Uterus (tissue), 4 donors: ENCODE measurements at places on chromosomes 13 and 19. TPM values are rescaled to one million over a fixed set of nuclear protein-coding genes. Genes with fewer than 3 reads are reported as not detected.

DNA sequence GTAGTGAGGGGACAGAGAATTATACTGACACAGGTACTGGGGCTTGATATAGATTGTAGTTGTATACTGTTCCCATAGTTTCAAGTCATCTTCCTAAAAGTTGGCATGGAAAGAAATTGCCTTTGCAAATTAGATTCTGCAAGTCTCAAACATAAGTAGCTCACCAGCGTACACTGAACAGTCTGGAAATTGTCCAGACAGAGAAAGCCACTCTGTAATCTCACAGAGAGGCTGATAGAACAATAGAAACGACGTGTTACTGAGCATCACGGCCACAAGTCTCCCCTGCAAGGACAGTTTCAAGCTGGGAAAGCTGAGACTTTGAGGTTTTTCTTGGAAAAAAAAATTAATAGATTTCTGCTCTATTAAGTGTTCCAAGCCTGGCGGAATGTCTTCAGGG lies 228.6 kb downstream of the DNAJC15 start:
- DNase-seq, result no peak

GRCh38 chr13:49400755-49401659 lies 42.9 kb downstream of the CAB39L start:
- DNase-seq, result peak; percentile 21

MCF2L gene
- 103 TPM for total RNA-seq

AMER2 gene
- not detected for total RNA-seq

DNA sequence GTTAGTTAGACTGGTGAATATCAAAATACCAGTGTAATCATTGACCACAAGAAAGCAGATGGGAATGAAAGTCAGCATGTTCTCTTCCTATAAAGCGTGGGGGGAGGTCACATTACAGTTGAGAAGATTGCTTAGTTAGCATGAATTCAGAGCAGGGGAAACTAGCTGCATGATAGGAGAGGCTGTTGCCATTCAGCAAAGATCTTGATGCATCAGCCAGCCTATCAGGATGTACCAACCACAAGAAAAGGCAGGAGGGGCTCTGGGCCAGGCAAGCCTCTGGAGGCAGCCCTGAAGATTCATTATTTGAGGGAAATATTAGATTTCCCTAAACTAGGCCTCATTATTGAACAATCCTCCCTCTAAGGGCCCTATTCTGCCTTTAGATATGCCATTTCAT lies 5.0 kb upstream of the MTMR6 start:
- DNase-seq, result no peak

DNA sequence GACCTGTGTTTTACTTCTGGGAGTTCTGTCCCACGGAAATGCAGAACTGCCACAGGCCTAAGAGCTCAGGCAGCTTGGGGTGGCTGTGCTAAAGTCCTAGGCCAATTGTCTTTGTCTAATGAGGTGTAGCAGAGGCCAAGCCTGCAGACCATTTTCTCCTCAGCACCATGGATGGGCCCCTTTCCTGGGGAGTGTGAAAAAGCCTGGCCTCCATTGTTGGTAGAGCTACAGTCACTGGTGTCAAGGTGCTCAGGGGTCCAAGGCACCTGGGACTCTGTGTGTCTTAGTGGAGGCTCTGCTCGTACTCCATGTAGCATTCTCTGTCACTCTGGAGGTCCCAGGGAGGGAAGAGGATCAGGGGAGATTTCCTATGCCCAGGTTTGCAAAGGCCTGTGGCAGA lies 329.6 kb downstream of the SLITRK5 start:
- no peak for DNase-seq

PTGIR gene
- 6.1 TPM for total RNA-seq

DNA sequence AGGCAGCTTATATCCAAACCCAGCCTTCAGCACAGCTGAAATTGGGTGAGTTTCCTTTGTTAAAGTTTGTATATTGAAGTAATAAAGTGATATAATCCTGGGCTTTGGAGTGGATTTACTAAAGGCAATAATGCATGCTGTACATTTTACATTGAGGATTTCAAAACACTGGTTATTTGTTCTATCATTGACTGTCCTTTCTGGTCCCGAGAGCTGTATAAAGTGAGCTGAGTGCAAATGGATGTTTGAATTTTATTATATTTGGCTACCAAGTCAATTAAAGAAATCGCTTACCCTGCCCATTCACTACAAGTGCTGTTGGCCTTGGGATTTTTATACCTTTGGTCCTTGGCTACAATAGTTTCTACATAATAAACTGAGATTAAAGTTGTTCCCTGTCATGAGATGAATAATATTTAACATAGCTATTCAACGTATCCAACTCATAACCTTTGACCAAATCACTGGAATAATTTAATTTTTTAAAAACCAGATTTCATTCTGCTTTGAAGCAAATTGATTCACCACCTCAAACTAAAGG lies 207.9 kb downstream of the KLF5 start:
- DNase-seq, result no peak

ZNF497 gene
- total RNA-seq, result 6.8 TPM

DNA sequence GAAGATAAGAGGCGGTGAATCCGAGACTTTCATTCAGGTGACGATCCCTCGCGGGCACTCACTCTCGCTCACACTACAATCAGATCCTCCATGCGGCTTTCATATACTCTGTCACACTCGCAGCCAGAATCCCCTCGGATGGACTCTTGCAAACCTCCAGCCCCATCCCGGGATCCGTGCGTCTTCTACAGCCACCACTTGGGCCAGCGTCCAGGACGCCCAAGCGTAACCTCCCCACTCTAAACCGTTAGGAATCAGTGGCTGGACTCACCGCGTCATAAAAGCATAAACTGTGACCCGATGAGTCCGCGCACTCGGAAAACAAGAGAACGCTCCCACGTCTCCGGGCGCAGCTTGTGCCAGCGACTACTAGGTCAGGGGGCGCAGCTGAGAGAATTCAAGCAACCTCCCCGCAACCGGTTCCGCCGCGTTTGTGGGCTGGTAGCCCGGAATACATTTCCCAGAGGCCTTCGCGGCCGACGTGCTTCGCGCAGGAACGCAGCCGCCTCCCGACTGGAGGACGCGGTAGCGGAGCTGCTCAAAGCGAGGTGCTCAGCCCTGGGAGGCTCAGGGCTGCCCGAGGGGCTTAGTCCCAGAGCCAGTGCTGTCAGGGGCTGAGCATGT lies 27.6 kb downstream of the ZNF607 start:
- peak; percentile 81 for DNase-seq

DNA sequence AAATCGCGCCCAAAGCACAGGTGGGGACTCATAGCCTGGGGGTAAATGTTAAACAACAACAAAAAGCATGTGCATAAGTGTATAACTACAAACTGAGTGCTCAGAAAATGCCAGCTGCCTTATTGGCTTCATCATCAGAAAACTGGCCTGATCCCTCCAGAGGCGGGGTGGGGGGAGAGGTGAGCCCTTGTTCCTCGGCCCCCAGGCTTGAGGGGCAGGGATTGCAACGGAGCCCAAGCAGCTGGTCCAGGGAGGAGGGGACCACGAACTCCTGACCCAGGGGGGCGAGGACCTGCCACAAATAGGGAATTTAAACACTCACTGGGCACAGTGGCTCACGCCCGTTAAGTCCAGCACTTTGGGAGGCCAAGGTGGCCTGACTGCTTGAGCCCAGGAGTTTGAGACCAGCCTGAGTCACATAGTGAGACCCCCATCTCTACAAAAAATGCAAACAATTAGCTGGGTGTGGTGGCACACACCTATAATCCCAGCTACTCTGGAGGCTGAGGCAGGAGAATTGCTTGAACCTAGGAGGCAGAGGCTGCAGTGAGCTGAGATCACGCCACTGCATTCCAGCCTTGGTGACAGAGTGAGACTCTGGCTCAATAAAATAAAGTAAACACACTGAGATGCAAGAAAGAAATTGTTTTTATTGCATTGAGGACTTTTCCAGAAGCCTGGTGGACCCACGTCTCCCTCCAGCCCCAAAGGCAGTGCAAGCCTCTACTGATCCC lies 8.7 kb downstream of the SIRT6 start:
- DNase-seq, result no peak

- no peak for DNase-seq
Observed at GRCh38 chr13:40114305-40114896, 458.9 kb downstream of the COG6 start.

GRCh38 chr13:106649495-106649894 lies 81.6 kb upstream of the ARGLU1 start:
- no peak for DNase-seq

NLRP11 gene
- total RNA-seq, result 0.28 TPM

DNA sequence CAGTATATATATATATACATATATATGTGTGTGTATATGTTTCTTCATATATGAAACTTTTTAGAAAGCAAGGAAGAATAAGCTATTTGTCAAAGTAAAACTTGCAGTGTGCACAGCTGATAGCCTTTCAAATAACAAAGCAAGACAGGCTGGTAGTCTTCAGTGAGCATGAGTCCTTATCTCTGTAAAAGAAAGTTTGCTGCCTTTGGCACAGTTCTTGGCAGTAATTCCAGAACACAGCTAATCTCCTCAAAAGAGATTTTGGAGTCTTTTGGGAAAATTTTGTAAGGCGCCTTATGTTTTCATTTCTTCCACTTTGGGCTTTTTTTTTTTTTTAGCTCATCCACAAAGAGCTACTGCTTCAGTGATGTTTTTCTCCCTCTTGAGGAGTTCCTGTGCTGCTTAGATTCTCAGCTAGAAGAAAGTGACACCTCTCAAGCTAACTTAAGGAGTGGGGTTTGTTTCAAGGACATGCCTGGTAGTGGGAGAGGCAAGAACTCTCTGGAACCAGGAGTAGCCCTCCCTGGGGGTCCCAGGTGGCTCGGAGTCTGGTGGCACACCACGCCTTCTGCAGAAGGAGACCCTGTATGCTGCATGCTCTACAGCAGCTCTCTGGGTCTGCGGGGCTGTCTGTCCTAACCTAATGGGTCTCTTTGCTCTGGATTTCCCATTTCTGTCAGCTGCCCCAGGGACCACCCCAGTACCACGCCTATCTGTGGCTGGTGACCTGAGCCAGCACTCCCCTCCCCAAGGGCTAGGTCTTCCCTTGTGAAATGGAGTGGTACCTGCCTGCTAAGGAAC lies 58.8 kb downstream of the TNFRSF19 start:
- no peak for DNase-seq

CD37 gene
- 11.0 TPM for total RNA-seq

- DNase-seq, result no peak
Observed at GRCh38 chr19:39596911-39597310, 5.4 kb upstream of the LGALS13 start.

SRRM5 gene
- total RNA-seq, result not detected

GRCh38 chr13:27605610-27606200 lies 14.6 kb downstream of the LNX2 start:
- no peak for DNase-seq

CGB3 gene
- total RNA-seq, result not detected

ZNF534 gene
- total RNA-seq, result not detected

- no peak for DNase-seq
Observed at GRCh38 chr13:78325585-78325984, 277.8 kb downstream of the POU4F1 start.

- no peak for DNase-seq
Observed at GRCh38 chr13:94712287-94712811, at the start of gene SOX21. SOX21 (minus strand) TSS chr13:94712545; CDS start chr13:94712049, 496 bp downstream.

DNA sequence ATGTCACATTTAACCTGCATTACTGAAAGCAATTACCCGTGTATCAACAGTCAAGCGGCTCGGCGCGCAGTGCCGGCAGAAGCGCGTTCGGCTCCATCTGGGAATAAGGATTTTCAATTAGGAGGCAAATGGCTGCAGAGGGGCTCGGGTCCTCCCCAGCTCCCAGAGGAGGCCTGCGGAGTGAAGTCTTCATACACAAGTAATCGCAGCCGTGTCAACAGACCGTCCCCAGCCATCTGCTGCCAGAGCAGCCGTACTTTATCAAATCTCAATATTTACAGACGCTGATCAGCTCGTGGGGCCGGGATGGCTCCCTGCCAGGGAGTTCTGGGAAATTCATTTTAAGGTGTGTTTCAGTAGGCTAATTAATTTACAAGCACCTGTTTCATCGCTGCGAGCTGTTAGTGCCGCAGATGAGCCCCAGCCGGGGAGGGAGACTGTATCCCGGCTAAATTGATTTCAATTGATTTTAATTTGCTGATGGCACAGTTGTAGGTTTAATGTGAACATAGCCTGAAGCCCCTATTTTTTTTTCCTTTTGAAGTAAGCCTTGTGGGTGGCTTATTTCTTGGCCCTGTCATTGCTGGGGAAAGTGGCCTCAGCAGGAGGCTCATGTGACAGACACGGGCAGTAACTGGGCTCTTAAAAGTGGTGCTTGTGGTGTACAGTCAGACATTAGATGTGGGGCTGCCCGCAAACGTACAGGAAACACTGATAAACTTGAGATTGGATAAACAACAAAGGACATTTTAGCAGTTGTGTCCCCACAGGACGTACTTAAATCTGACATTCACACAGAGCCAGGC lies 252.7 kb downstream of the TEX29 start:
- no peak for DNase-seq

GRCh38 chr19:5451494-5451893 lies 3.7 kb upstream of the ZNRF4 start:
- no peak for DNase-seq

NAPSA gene
- not detected for total RNA-seq

- DNase-seq, result peak; percentile 55
Observed at GRCh38 chr19:14381689-14382474, 638 bp downstream of the ADGRE5 start.

DNA sequence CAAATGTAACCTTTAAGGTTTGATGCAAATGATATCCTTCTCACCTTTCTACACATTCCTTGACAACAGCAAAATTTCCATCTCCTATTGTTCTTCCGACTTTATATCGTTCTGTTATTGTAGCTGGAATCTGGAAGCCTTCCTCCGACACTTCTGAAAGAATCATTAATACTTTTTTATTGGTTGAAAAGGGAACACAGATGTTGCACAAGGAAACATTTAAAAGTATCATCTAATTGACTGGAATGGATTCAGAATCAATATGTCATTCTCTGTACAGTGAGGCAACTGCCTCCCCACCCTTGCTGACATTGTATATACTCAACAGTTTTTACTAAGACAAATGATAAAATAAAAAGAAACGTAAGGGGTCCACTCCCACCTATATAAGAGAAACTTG lies 295.2 kb downstream of the DCLK1 start:
- DNase-seq, result no peak

DNA sequence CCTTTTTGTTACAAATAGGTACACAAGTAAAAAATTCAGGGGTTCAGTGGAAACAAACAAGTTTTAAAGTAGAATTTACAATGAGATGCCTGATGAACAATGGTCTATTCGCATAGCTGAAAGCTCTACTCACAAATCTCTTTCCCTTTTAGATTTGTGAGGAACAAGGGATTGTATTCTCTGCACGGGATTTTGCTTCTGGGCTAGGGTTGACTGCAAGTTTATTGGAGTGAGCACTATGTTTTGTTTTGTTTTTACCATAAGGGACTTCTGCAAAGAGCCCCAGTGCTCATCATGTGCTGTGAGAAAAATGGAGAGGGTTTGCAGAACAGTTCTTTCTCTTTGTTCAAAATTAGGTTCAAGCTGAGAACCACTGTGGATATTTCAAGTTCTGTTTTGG lies 160.5 kb downstream of the DLEU7 start:
- DNase-seq, result no peak
